Transverse colon (tissue), 4 donors: ENCODE measurements at places on chromosomes 2 and 18.

- no peak for DNase-seq
Measured at GRCh38 chr2:228268301-228268700, 86.8 kb upstream of the SPHKAP start.

DNA sequence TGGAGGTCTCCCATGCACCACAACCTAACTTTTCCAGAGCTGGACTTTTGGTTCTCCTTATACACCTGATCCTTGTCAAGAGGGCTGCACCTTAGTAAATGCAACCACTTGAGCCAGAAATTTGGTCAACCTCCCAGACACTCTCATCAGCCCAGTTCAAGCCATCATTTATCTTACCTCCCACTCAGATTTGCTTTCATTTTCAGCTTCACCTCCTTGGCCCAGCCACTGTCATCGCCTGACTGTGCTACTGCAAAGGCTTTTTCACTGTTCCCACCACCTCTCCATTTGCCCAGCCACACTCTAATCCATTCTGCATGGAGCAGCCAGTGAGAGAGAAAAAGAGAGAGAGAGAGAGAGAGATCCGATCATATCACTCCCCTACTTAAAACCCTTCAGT is 112.4 kb upstream of the DDX18 start:
- no peak for DNase-seq

DNA sequence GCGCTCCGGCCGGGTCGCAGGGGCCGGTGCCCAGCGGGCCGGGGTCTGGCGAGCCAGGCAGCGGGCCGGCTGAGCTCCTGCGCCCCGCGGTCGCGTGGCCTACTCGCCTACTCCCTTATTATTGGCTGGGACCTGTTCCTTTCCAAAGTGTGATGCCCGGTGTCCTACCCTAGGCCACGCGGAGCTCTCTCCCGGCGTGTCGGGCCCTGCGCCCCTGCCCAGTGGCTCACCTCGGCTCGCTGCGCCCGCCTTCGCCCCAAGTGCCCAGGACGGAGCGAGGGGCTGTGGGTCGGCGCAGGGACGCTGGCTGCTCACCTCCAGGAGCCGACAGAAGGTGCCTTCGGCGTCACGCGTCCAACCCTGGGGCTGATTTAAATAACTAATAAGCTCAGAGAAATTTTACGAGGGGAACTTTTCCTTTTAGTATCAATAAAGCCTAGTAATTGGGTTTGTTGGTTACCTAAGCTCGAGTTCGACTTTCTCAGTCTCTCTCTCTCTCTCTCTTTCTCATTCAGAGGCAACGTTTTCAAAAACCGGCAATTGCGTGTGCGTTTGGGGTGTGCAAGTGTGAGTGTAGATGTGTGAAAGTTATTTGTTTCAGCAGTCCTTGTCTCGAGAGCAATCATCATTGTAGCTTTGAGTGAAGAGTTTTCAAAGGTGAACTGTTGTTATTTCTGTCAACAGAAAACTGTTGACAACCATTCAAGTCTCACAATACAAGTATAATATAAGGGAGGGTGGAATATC is 7.0 kb upstream of the SATB2 start:
- peak; percentile 44 for DNase-seq

GRCh38 chr2:222305516-222306392 is 7.0 kb upstream of the PAX3 start:
- DNase-seq, result no peak

DNA sequence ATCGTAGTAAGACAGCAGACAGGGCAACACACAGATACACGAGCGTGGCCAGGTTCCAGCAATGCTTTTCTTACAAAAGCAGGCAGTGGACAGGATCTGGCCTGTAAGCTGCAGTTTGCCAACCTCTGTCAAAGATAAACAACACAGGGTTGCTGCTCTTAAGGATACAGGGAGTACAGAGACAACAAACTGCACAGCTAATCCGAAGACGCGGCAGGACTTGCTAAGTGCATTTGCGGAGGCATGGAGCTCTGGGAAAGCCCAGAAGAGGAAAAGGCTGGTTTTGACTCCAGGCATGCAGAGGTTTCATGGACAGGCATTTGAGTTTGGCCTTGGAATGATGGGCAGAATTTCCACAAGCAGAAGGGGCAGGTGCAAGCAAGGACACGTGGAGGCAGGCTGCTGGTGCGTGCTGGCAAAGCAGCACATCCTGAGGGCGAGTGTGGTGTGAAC is 24.4 kb downstream of the SERTAD2 start:
- DNase-seq, result no peak

DNA sequence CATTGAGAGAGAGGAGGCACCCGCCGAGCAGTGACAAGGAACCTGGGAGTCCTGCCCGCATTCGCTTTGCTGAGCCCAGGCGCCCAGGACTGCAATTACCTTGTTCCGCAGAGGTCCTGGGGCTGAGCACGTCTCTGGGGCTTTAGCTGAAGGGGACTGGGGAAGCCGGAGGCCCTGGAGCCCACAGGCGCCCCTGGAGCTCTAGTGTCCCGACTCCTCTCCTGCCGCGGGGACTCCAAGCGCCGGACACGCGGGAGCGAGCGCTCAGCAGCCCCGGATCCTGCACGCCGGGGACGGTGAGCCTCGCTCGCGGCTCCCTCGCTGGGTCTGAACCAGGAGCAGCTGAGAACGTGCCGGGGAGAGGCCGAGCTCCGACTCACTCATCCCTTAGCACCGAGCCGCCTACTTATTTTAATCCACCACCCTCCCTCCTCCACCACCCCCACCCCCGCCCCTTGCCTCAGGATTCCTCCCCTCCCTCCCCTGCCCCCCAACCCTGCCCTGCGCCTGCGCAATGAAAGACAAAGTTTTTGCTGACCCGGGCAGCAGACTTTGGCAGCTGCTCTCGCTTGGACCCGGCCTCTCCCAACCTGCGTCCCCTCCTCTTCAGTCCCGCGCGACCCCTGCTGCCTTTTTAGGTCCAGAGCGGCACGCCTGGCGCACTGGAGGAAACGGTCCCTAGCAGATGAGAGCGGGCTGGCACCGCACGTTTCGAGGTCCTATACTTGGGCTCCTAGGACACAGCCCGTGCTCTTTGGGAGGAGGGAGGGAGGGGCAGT is at the start of gene OSR1:
Gene OSR1 (minus strand): TSS at position 382 of the 779 bp plus-strand sequence. CDS start 4,818 bp downstream, outside the sequence.
- peak; percentile 52 for DNase-seq

- no peak for DNase-seq
Measured at GRCh38 chr2:181573140-181573736, 83.7 kb downstream of the CERKL start.

- DNase-seq, result no peak
Measured at GRCh38 chr18:32072321-32072720, 19.4 kb upstream of the RNF138 start.

DNA sequence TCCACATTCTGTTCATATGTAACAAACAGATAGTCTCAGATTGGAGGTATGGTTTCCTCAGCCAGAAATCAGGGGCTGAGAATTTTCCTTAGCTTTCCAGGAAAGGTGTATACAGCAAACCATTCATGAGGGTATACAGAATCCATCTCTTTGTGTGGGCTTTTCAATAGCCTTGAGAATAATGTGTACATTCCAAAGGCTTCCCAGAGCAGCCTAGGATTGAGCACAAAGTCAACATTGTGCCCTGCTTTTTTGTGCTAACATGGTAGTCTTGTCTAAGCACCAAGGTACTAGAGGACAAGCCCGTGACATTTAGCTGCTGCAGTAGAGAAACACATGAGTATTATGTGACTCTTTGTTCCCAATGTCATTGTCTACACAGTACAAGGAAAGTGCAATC is 322.1 kb upstream of the TANK start:
- no peak for DNase-seq

- no peak for DNase-seq
Measured at GRCh38 chr2:19224011-19224410, 134.4 kb downstream of the OSR1 start.

- no peak for DNase-seq
Measured at GRCh38 chr2:176552501-176553135, 283.4 kb downstream of the MTX2 start.

- no peak for DNase-seq
Measured at GRCh38 chr2:69494126-69494525, 56.9 kb upstream of the NFU1 start.

DNA sequence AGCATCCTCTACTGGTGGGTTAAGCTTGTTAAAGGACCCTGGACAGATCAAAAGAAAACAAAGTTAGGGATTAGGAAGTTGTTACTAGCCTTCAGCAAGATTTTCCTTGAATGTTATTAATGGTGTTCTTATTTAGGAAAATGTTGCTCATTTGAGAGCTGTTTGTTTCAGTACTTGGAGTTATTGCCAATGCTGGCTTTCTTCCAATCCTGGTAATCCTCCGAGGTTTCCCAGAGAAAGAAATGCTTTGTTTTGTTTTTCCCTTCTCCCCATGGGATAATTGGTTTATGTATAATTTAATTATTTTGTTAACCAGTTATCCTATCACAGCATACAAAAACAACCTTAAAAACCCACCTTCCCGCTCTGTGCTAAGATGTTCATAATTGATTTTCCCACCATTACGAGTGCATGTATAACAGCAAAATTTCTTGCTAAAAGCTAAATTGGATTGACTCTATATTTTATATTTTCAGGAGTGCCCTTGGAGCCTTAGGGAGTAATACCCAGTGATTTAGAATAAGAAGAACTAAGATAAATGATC is 79.8 kb downstream of the MGAT5 start:
- no peak for DNase-seq

- DNase-seq, result peak; percentile 76
Measured at GRCh38 chr18:74597034-74597661, 522 bp upstream of the ZNF407 start.

DNA sequence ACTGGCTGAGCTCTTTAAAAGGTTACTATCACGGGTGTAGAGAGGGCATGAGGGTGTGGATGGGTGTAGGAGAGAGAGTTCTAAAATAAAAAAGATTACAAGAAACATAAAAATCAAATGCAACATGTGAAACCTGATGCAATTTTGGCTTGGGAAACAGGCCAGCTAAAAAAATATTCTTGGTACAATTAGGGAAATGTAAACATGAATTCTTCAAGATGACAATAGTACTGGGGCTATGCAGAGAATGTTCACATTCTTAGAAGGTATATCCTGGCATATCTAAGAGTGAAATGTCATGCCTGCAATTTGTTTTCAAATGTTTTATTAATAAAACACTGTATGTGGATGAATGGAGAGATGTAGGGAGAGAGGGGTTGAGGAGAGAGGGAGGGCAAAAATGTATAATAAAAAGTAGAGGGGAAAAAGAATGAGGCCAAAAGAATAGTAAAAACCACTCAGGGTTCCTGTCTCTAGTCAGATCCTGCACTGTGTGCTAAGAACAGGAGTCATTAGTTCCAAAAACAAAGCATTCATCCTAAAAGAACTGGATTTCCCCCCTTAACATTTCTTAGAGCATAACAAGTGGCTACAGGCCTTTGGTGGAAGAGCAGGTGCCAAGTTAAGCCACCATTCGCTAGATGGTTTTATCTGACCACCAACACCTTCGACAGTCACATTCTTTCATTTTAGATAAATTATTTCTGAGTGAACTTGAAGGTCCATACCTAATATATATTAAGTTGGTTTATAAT is 77.3 kb downstream of the LPIN2 start:
- no peak for DNase-seq

- DNase-seq, result no peak
Measured at GRCh38 chr2:241381872-241382271, 25.8 kb downstream of the FARP2 start.

- no peak for DNase-seq
Measured at GRCh38 chr2:43298500-43298899, 72.1 kb upstream of the ZFP36L2 start.

DNA sequence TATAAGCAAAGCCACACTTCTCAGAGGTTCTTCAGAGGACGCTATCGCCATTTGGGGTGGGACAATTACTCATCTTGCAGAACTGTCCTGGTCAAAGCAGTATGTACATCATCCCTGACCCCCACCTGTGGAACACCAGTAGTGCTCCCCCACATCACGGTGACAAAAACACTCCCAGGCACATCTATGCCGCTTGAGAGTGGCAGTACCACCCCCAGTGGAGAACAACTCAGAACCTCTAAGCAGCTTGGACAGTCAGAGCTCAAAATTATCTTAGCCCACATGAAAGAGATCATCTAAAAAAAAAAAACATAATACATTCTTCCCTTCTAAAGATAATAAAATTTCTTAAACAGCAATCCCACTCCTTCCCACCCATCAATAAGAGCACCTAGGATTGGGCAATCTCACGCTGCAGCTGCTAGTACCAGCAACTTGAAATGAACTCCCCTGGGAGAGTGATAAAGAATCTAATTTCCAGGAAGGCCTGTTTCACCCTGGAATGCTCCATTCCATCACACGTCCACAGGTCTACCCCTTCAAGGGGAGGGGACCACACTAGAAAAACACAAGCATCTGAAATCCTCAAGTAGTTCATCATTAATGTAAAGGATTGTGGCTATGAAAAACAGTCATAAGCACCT is 31.7 kb downstream of the LRP2 start:
- no peak for DNase-seq

GRCh38 chr2:15447381-15447780 is 113.8 kb downstream of the NBAS start:
- DNase-seq, result no peak

DNA sequence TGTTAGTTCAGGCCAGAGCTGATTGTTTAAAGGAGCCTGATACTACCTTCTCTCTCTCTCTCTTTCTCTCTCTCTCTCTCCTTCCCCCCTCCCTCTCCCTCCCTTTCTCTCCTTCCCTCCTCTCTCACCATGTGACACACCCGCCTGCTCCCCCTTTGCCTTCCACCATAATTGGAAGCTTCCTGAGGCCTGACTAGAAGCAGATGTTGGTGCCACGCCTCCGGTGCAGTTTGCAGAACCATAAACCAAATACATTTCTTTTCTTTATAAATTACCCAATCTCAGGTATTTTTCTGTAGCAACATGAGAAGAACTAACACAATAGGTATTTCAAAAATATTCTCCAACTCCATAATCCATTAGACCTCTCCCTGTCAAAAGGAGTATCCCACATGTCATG is 62.4 kb downstream of the ANKRD62 start:
- no peak for DNase-seq

GRCh38 chr2:239596253-239596652 is 195.4 kb upstream of the HDAC4 start:
- no peak for DNase-seq

DNA sequence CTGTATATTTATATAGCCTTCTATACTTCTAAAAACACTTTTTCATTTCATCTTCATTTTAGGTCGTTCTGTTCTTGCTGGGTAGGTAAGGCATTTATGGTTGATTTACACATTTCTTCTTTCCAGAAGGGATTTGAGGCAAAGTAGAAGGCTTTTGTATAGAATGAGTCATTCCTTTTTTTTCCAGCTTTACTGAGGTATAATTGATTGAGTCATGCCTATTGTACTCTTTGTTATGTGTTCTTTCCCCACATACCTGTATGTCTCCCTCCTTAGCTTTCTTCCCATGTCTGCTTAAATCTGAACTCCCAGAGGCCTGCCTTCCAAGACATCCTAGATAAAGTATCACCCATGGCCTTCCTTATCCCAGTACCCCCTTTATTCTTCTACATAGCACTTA is 4.8 kb upstream of the CDC42EP3 start:
- DNase-seq, result no peak

GRCh38 chr2:128412181-128412871 is 93.7 kb upstream of the HS6ST1 start:
- DNase-seq, result no peak
